ENCODE measurements at places on chromosomes 3 and 15. TPM values are rescaled to one million over a fixed set of nuclear protein-coding genes. Genes with fewer than 3 reads are reported as not detected.

The MYL3 gene
- not detected for total RNA-seq

The AMOTL2 gene
- 55.6 TPM for total RNA-seq

The KBTBD12 gene
- total RNA-seq: not detected

The CHRNA3 gene
- total RNA-seq: 3.8 TPM

The IRAK2 gene
- total RNA-seq: 0.44 TPM

The EPHB1 gene
- 12.5 TPM for total RNA-seq

The ADAMTS9 gene
- 15.1 TPM for total RNA-seq

The GOLGA8J gene
- total RNA-seq: 0.54 TPM

The NMNAT3 gene
- 2.1 TPM for total RNA-seq

The SELENOT gene
- total RNA-seq: 63.9 TPM

The SUSD5 gene
- total RNA-seq: 2.1 TPM

The ERC2 gene
- total RNA-seq: 12.2 TPM

The ESYT3 gene
- total RNA-seq: 0.44 TPM

- peaks cover under 1% of the 10 kb centered on the region for H3K4me1 ChIP-seq
- no peak overlapping the region for H3K4me3 ChIP-seq
- DNase-seq: no peak
- H3K27me3 ChIP-seq: peaks cover 20% of the 10 kb centered on the region
Measured at GRCh38 chr3:12884186-12884680, 42.9 kb upstream of the RPL32 start.

- H3K27me3 ChIP-seq: peaks cover 20% of the 10 kb centered on the region
- no peaks in the 10 kb centered on the region for H3K36me3 ChIP-seq
- no peak overlapping the region for H3K4me3 ChIP-seq
- no peaks in the 10 kb centered on the region for H3K4me1 ChIP-seq
Measured at GRCh38 chr3:44329946-44330345, 8.6 kb upstream of the TCAIM start.

DNA sequence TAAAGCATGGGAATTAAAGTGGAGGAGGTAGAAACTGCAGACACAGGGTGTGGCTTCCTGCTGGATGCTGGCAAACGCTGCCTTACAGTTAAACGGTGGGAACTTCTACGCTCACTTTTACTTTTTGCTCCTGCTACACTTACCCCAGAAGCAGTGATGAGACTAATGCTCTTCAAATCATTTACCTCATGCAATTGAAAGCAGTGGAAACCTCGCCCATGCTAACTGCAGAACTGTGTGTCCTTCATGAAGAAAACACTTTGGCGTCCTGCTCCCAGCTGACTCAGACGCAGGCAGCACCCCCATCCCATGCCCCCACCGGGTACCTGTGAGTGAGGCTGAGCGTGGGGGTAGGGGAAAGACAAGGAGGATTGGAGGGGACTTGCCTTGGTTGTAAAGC is 31.8 kb downstream of the UPK1B start:
- H3K27me3 ChIP-seq: no peaks in the 10 kb centered on the region
- H3K36me3 ChIP-seq: peaks cover 4% of the 10 kb centered on the region
- H3K4me3 ChIP-seq: no peak overlapping the region
- H3K27ac ChIP-seq: no peak overlapping the region
- no peak for DNase-seq

DNA sequence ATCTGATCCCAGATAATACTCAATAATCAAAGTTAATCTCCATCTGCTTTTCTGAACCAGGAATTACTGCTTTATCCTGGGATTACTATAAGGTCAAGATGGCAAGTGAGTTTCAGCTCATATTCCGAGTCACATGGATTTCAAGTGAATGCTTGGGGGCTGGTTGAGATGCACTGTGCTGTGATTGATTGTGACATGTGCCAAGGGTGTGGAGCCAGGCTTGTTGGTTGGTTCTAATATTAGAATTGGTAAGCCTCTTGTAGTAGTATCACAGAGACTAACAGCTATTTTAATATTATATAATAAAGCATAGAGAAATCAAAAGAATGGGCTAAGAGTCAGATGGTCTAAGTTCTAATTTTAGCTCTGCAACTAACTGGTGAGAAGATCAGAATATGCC is 74.2 kb upstream of the ICE2 start:
- H3K27me3 ChIP-seq: no peaks in the 10 kb centered on the region
- no peak for DNase-seq
- no peaks in the 10 kb centered on the region for H3K36me3 ChIP-seq
- H3K4me3 ChIP-seq: no peak overlapping the region
- H3K27ac ChIP-seq: no peak overlapping the region
- H3K4me1 ChIP-seq: no peaks in the 10 kb centered on the region

DNA sequence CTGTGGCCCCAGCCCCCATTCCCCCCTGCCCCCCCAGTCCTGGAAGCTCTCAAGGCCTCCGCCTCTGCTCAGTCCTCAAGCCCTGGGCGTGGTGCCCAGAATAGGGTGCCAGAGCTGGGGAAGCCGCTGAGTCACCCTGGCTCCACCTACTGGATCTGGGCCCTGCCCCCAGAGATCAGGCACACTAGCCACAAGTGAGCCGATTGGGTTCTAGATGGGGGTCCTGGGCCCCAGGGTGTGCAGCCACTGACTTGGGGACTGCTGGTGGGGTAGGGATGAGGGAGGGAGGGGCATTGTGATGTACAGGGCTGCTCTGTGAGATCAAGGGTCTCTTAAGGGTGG is 5.7 kb downstream of the EIF4G1 start:
- H3K4me1 ChIP-seq: peaks cover 27% of the 10 kb centered on the region
- H3K27ac ChIP-seq: no peak overlapping the region
- H3K27me3 ChIP-seq: no peaks in the 10 kb centered on the region
- H3K4me3 ChIP-seq: no peak overlapping the region

- H3K27ac ChIP-seq: peak overlapping the region; percentile 1
- H3K4me1 ChIP-seq: peaks cover 13% of the 10 kb centered on the region
- H3K27me3 ChIP-seq: no peaks in the 10 kb centered on the region
- H3K4me3 ChIP-seq: no peak overlapping the region
- H3K36me3 ChIP-seq: no peaks in the 10 kb centered on the region
Measured at GRCh38 chr3:13514639-13515435, 34.1 kb upstream of the FBLN2 start.

- no peaks in the 10 kb centered on the region for H3K27me3 ChIP-seq
- no peak for DNase-seq
- no peak overlapping the region for H3K27ac ChIP-seq
- H3K4me1 ChIP-seq: no peaks in the 10 kb centered on the region
- H3K4me3 ChIP-seq: no peak overlapping the region
- H3K36me3 ChIP-seq: peaks cover 6% of the 10 kb centered on the region
Measured at GRCh38 chr3:86702381-86702958, 288.5 kb downstream of the VGLL3 start.

DNA sequence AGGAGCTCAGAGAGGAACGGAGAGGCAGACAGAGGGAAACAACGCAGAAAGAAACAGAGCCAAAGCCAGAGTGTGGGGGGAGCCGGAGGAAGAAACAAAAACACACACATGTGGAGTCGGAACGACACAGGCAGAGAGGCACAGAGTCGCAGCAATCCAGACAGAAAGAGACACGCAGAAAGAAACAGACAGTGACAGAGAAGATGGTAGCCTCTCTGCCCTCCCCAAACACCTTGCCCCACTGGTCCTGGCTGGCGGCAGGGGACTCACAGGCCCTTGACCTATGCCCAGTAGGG is 1.7 kb downstream of the NCKIPSD start:
- H3K4me3 ChIP-seq: peak overlapping the region; percentile 95
- H3K27me3 ChIP-seq: no peaks in the 10 kb centered on the region
- peaks cover 8% of the 10 kb centered on the region for H3K36me3 ChIP-seq
- peaks cover 30% of the 10 kb centered on the region for H3K4me1 ChIP-seq
- DNase-seq: no peak
- H3K27ac ChIP-seq: no peak overlapping the region

DNA sequence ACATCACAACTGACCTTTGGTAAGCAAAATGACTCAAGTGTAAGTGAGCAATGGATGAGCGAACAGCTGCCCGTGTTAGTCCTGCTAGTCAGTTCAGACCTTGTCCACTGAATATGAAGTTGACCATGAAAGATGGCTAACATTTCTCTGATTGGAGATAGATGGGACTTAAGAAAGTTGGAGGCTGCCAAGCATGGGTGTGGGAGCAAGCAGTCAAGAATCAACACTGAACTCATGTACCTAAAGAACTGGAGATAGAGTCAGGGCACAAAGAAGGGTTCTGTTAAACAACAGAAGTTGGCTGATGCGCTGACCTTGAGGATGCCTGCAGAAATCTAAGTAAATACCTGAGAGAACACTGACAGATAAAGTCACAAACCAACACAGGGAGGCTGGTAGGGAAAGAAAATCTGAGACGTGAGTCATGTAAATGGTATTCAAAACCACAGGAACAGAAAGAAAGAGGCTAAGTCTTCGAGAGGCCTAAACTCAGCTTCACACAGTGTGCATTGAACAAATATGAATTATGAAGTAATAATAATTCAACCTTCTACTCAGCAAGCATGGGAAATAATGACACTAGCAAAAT is 30.7 kb upstream of the ANPEP start:
- H3K4me3 ChIP-seq: no peak overlapping the region
- no peaks in the 10 kb centered on the region for H3K4me1 ChIP-seq
- H3K27me3 ChIP-seq: no peaks in the 10 kb centered on the region
- peaks cover 11% of the 10 kb centered on the region for H3K36me3 ChIP-seq
- no peak overlapping the region for H3K27ac ChIP-seq

GRCh38 chr3:34793057-34793456 is 846.3 kb upstream of the ARPP21 start:
- no peak for DNase-seq
- no peaks in the 10 kb centered on the region for H3K36me3 ChIP-seq
- no peaks in the 10 kb centered on the region for H3K27me3 ChIP-seq
- H3K27ac ChIP-seq: no peak overlapping the region
- peaks cover under 1% of the 10 kb centered on the region for H3K4me1 ChIP-seq
- H3K4me3 ChIP-seq: no peak overlapping the region

- DNase-seq: no peak
- no peak overlapping the region for H3K4me3 ChIP-seq
- H3K36me3 ChIP-seq: no peaks in the 10 kb centered on the region
- H3K4me1 ChIP-seq: peaks cover 15% of the 10 kb centered on the region
- H3K27me3 ChIP-seq: no peaks in the 10 kb centered on the region
- H3K27ac ChIP-seq: no peak overlapping the region
Measured at GRCh38 chr3:152346740-152347139, 78.0 kb downstream of the MBNL1 start.

DNA sequence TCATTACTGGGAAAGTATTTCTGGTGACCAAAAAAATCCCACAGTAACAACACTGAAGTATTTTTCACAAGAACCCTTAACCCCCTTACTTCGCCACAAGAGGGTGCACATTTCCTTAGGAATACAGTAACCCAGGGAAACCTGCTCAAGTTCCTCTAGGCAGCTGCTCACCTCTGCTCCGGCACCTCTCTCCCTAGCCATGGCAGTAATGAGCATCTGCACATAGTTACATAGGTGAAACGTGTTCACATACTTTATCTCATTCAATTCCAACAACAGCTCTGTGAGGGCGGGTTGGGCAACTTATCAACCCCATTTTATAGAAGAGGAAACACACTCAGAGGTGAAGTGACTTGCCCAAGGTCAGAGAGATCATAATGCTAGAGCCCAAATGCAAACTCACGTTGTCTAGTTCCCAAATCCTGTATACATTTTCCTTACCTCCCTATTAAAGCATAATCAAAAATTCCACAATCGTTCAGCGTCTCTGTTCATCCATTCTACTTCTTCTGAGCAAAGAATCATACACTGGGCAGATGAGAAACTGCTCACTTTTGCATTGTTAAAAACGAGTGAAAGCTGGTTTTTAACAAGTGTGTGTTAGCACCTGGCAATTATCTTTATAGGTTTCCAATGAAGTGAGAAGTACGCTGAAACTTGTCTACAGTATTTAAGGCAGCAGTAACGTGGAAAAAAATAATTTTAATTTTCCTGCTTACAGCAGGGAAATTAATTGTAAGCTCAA is 90.7 kb downstream of the IGF2BP2 start:
- no peaks in the 10 kb centered on the region for H3K27me3 ChIP-seq
- H3K36me3 ChIP-seq: peaks cover 2% of the 10 kb centered on the region
- no peak overlapping the region for H3K27ac ChIP-seq
- peak; percentile 30 for DNase-seq

GRCh38 chr15:77002954-77003912 is 8.3 kb downstream of the PSTPIP1 start:
- no peak overlapping the region for H3K4me3 ChIP-seq
- no peaks in the 10 kb centered on the region for H3K4me1 ChIP-seq
- H3K36me3 ChIP-seq: no peaks in the 10 kb centered on the region

DNA sequence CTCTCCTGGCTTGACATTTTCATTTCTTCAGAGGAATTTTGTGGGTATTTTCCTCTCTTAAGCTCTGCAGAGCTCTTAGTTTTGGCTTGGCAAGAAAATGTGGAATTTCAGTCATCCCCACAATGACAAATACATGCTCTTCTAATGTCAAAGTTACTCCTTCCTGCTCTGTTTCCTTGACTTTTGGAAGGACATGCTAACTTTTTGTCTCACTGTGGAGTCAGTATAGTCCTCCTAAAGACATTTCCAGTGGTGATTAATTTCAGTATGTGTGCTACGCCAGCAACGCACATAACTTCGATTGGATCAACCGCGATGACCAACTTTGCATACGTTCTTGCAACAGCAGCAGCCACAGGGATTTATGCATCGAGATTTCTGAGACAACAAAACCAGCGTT is 13.3 kb downstream of the EBLN2 start:
- DNase-seq: no peak
- H3K36me3 ChIP-seq: no peaks in the 10 kb centered on the region
- H3K4me1 ChIP-seq: no peaks in the 10 kb centered on the region
- H3K27ac ChIP-seq: no peak overlapping the region
- H3K27me3 ChIP-seq: no peaks in the 10 kb centered on the region

DNA sequence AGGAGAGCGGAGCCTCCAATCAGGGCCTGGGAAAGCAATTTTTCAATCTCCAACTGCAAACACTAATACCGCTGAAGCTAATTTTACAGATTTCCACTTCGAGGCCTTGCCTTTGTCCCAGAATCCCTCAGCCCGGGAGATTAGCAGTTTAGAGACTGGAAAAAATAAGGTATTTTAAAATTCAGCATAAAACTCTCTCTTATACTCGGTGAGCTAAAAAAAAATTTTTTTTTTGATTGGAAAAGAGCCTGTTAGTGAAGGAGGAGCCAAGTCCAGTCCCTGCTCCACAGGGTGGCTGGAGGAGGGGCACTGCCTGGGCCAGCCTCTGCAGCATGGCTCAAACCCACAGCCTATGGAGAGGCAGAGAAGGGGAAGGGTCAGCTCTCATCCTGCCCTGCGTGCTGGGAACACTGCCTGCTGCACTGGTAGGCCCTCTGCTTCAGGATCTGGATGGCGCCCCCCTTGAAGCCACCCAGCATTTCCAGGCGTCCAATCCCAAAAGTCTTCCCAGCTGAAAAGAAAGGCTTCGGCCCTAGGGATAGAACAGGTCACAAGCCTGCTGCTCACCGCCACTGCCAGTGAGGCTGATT is 48.9 kb downstream of the CACNA2D2 start:
- no peaks in the 10 kb centered on the region for H3K36me3 ChIP-seq
- H3K27ac ChIP-seq: peak overlapping the region; percentile 62
- no peak for DNase-seq
- H3K27me3 ChIP-seq: no peaks in the 10 kb centered on the region

- peaks cover 10% of the 10 kb centered on the region for H3K4me1 ChIP-seq
- H3K27me3 ChIP-seq: no peaks in the 10 kb centered on the region
- DNase-seq: no peak
- no peak overlapping the region for H3K27ac ChIP-seq
Measured at GRCh38 chr3:131047582-131047981, 20.9 kb downstream of the NEK11 start.

- H3K36me3 ChIP-seq: no peaks in the 10 kb centered on the region
- no peak overlapping the region for H3K27ac ChIP-seq
- no peak for DNase-seq
Measured at GRCh38 chr3:27990837-27991236, 250.6 kb upstream of the CMC1 start.
